Bronchial epithelial cell (primary cell): ENCODE measurements at places on chromosomes 5 and 9. TPM values are rescaled to one million over a fixed set of nuclear protein-coding genes. Genes with fewer than 3 reads are reported as not detected.

Gene HMHB1
- total RNA-seq = not detected in 2 replicates

Gene MEF2C
- under 0.01 and 0.26 TPM in 2 replicates for total RNA-seq

Gene SLC34A3
- not detected in 2 replicates for total RNA-seq

Gene GM2A
- total RNA-seq = 85.4 and 121 TPM in 2 replicates

Gene ANKS6
- 20.1 and 32.1 TPM in 2 replicates for total RNA-seq

Gene FBXW2
- total RNA-seq = 30.0 and 31.1 TPM in 2 replicates
